ENCODE measurements at places on chromosomes 7 and 10.

DNA sequence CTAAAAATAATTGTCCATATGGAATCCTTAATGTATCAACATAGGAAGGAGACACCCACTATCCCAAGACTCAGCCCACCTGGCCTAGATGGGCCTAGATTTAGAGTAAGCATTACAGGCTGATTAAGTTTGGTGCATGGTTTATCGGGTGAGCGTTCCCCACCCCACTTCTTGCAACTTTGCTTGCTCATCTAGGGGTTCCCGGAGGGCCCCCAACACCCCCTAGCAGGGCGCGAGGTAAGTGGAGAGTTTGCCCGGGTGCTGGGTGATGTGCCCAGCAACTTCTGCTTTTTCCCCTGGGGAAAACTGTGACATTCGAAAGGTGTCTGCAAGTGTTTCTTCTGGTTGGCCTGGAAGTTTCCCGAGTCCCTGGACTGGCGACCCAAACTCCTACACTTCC lies 31.7 kb downstream of the SKIDA1 start:
- DNase-seq: no peak

DNA sequence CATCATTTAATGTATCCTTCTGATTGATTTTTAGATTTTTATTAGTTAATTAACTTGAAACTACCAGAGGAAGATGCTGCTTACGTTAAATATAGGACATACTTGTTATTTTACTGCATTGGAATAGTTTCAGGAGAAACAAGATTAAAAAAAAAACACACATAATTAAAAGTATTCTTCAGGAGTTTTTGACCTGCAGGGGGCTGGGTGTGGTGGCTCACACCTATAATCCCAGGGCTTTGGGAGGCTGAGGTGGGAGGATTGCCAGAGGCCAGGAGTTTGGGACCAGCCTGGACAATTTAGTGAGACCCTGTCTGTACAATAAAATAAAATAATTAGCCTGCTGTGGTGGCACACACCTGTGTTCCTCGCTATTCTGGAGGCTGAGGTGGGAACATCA lies 10.7 kb downstream of the CBLL1 start:
- no peak for DNase-seq

DNA sequence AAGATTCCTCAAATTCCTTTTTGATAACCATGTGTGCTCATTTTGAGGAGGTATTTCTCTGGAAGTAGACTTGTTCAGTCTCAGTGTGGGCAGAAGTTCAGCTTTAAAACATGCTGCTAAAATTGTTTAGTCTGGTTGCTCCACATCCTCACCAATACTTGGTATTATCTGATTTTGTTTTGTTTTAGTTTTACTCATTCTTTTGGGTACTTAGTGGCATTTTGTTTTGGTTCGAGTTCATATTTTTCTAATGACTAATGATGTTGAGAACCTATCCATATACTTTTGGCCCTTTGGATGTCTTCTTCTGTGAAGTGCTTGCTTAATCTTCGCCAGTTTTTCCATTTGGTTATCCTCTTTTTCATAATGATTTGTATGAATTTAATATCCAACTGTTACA lies 694.2 kb upstream of the FZD8 start:
- no peak for DNase-seq

GRCh38 chr10:61125560-61126170 lies 181.7 kb upstream of the RHOBTB1 start:
- no peak for DNase-seq

DNA sequence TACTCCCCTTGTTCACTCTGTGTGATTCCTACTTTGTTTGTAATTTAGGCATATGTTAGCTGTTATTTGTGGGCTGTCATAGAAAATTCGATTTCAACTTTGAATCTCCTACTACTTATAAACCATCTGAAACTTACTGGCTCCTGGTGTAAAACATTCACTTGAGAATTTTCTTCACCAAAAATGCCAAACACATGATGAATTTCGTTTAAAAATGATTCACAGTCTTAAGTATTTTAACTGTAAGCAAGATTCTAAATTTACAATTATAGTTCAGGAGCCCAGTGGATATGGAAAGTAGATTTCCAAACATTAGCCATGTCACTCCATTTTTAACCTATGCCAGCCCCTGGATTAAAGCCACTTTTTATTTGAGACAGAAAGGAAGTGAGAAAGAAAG lies 3.1 kb downstream of the CPED1 start:
- DNase-seq: no peak

- no peak for DNase-seq
These were observed 61.0 kb downstream of the ADD3 start for GRCh38 chr10:110068780-110069179.

- DNase-seq: no peak
These were observed 90.7 kb downstream of the APBB1IP start for GRCh38 chr10:26528715-26529393.

GRCh38 chr7:52423251-52423650 lies 612.2 kb upstream of the POM121L12 start:
- no peak for DNase-seq

DNA sequence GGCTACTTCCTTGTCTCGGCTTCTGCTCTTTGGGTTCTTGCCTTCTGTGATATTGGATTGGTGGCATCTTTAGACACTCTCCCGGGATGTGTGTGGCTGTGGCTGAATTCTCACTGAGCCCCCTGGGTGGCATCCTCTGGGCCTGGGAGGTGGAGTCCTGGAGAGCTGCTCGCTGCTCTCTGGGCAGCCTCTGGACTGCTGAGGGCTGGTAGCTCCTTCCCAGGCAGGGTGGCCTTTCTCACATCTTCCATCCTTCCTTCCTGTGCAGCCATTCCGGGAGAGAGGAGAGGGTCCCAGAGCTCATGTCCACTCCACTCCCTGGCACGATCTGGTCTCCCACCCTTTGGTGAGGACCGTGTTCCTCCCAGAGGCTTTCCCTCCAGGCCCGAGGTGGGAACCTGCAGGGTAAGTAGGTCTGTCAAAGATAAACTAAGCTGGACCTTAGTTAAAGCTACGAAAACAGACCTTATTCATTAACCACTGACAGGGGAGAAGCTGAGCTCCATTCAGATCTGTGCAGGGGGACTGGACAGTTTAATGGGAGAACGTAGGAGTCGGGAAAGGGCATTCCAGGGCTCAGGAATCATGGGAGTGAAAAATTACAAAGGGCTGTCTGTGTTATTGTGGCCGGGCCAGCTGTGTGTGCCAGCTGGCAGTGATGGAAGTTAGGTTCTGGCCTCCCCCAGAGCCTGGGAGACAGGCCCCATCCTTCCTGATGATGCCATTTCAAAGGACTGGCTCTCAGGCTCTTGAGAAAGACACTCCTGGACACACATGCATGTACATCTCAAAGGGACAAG lies 8.7 kb downstream of the ATP6V0E2 start:
- no peak for DNase-seq

DNA sequence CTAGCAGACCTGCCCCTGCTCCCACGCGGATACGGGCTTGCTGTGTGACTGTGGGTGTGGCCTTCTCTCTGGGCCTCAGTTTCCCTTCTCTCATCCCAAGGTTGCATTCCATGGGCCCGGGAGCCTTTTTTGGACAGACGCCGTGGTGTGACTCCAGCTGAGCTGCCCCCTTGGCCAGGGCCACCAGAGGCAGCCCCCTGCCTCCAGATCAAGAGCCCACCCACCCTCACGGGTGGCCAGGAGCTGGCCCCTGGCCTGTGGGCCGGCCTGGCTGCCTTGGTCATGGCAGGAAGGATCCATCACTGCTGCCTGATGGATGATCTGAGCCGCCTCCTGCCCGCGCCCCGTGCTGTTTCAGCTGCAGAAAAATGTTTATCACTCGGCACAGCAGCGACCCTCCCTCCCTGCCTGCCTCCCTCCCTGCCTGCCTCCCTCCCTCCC lies 27.8 kb upstream of the ELFN1 start:
- no peak for DNase-seq

DNA sequence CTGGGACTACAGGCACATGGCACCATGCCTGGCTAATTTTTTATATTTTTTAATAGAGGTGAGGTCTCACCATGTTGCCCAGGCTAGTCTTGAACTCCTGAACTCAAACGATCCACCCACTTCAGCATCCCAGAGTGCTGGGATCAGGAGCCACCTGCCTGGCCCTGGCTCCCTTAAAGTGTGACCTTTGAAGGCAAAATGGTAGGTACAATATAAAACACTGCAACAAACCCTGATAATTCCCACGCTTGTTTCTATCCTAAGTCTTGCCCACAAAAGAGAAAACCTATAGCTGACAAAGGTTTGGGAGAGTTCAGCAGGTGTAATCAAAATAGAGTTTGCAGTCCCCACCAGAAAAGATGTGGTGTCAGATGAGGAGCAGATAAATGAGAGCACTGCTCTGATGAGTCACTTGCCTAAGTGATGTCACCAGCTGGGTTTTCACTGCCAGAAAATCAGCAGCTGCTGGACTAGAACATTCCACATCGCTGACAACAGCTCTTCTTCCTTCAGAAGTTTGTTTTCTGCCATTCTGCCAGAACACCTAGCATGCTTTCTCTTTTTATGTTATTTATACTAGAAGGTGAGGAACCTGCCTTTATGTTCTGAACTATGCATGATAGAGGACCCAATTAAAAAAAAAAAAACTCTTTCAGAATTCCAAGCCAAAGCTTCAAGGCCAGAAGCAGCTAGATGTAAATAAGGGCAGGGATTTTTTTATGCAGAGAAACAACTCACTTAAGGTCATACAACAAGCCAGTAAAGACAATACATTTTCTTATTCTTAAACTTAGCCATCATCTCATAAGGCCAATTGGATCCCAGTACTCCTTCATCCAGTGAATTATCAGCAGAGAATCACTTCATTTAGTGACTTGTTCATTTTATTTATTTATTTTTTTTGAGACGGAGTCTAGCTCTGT lies 18.0 kb downstream of the PURB start:
- no peak for DNase-seq

DNA sequence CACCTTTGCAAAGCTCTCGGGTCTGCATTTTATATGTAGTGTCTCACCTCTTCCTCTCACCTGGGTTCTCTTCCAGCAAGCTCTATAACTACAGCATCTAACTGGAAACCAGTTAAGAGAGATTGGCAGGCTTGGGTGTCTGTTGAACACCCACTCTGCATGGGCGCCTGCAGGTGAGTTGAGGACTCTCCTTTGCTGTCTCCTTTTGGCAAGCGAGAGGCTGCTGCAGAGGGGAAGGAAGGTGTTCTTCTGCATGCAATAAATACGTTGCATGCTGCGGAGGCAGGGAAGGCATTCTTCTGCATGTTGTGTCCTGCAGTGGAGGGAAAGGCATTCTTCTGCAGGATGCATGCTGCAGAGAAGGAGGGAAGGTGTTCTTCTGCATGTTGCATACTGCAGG lies 81.4 kb upstream of the ADAM12 start:
- no peak for DNase-seq

DNA sequence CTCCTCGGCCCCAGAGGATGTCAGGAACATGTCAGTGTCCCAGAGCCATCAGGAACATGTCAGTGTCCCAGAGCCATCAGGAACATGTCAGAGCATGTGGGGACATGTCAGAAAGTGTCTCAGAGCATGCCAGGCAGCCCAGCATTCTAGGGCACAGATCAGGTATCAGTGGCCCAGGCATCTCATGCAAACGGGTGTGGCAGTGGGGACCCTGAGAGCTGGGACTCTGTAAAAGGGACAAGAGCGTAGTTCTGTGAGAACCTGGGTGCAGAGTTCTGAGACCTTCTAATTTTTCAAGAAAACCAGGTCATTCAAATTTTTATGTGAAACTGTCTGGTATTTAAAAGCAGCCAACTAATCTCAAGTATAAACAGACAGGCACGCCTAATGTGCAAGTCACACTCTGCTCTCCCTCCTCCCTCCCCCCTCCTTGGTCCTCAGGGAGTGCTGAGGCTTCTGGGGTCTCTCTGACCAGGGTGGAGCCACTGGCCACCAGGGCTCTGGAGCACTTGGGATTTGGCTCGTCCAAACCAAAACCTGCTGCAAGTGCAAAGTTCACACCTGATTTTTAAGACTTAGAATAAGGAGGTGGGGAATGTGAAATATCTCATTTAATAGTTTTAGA lies 64.6 kb downstream of the ALOX5 start:
- no peak for DNase-seq

DNA sequence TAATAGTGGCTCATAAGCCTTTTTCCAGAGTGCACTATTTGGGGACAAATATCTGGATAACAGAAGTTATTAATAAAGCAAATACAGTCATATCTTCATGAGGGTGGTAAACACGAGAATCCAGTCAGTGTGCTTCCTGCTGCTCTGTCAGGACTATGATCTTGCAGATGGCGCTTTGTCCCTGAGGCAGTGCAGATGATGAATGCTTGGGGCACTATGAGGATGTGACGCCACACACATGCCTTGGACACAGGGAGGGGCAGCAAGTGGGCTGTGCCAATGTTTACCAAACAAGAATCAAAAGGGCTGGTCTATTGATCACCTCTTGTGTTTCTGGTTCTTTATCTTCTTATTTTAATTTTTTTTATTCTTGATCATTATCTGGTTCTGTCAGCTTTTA lies 79.8 kb downstream of the GAD2 start:
- no peak for DNase-seq

DNA sequence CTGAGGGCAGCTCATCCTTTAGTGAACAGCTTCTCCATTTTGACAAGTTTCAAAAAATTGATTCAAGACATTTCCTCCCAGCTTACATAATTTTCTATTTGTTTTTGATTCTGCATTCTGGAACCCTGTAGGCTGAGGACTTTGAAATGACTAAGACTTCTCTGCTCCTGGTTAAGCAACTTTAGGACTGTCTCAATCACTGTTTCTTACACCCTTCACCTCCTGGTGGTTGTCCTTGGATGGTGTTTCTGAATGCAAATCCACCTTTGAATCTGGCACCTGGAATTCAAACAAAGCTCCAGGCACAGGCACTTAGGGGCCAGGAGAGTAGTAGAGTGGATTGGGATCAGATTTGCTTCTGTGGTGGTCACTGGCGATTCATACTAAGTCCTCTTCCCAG lies 595.5 kb downstream of the LRMDA start:
- no peak for DNase-seq

DNA sequence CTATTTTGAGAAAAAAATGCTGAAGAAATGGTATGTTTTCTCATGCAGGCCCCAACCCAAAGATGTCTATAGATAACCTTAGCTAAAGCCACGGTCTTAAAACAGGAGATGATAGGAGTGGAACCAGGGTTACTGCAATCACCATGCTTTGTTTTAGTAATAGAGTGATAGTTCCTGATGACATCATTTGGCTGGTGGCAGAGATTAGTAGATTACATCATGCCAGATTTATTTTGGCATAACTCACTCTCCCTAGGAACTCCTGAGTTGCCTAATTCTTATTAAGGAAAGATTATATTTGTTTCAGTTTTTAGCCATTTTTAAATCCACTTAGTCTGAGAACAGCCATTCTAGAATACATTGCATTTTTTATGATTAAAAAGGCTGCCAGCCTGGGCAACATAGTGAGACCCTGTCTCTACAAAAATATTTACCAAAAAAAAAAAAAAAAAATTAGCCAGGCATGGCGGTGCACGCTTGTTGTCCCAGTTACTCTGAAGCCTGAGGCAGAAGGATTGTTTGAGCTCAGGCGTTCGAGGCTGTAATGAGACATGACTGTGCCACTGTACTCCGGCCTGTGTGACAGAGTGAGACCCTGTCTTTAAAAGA lies 17.8 kb downstream of the ENO4 start:
- no peak for DNase-seq
